HS-27A (cell line): ENCODE measurements at places on chromosomes 13 and 19.

- DNase-seq = no peak
Observed at GRCh38 chr13:29507356-29507755, 88.1 kb downstream of the SLC7A1 start.

DNA sequence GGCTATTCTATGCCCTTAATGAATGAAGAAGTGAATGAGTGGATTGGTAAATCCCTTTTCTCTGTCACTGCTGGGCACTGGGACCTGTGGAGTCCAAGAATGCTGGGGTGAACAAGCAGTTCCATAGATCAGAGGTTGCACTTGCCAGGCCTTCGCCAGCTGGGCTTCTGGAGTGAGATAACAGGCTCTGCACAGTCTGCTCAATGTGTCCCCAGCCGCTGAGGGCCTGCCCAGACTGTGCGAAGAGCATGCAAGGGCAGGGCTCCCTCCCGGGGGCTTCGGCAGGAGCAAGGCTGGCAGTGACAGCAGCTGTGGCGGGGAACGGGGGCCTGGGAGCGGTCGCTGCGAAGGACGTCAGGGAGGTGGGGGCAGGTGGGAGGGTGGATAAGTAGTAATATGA lies 51.3 kb downstream of the ZNF536 start:
- DNase-seq = no peak

DNA sequence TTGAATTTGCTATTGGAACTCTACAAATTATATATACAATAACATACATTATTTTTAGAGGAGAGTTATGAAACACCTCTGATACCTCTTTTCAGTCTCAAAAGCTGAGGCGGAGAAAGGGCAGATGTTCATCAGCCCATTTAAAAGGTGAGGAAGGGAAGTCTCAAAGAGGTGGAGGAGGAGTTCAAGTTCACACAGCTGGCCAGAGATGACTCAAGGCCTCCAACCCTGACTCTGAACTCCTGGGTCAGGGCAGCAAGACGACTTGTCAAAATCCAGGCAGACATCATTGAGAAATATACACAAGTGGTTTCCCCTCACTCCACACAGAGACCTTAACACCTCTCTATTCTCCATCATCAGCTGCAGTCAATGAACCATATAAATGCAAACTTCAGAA lies 2.1 kb downstream of the SIAH3 start:
- no peak for DNase-seq

- DNase-seq = no peak
Observed at GRCh38 chr13:47303626-47304025, 406.8 kb upstream of the HTR2A start.

GRCh38 chr19:292951-293350 lies 1.7 kb upstream of the PLPP2 start:
- DNase-seq = no peak

GRCh38 chr19:33726756-33727155 lies 69.9 kb upstream of the KCTD15 start:
- DNase-seq = no peak

DNA sequence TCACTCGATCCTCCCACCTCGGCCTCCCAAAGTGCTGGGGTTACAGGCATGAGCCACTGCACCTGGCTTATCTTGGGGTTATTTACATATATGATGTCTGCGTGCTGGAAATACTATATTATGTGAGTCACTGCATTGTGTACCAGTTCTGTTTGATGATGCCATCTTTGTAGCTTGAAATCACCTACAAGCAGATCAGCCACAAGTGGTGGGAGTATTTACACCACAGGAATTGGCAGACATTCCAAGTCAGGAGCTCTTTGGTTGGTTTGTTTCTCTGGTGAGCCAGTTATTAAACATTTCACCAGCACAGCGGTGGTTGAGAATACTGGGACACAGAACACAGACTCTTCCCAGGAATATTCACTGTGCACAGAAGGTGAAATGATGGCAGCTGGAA lies 4.5 kb upstream of the TIMM44 start:
- DNase-seq = no peak

DNA sequence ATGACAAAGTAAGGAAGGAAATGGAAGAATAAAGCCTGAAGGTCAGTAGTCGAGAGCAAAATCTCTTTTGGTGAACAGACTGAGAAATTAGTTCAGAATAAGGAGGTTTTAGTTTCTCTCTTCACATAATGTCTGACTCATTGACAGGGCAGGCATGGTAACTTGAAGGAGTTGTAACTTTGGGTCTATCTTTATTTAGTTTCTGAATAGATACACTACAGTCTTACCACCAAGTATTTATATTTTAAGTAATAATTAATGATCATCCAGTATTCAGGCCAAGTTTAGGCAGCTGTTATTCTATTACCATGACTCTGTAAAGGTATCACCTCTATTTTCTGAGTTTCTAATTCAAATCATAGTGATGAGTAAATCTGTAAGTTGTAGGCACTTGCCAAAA lies 219.9 kb downstream of the SPRY2 start:
- DNase-seq = no peak

DNA sequence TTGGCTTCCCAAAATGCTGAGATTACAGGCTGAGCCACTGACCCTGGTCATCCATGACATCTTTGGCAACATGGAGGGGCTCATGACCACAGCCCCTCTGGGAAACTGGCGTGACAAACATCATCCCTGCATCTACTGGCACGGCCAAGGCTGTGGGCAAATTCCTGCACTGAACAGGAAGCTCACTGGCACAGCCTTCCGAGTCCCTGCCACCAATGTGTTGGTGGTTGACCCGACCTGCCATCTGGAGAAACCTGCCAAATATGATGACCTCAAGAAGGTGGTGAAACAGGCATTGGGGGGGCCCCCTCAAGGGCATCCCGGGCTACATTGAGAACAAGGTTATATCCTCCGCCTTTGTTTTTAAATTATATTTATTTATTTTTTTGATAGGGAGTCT lies 8.9 kb upstream of the ACP5 start:
- no peak for DNase-seq

DNA sequence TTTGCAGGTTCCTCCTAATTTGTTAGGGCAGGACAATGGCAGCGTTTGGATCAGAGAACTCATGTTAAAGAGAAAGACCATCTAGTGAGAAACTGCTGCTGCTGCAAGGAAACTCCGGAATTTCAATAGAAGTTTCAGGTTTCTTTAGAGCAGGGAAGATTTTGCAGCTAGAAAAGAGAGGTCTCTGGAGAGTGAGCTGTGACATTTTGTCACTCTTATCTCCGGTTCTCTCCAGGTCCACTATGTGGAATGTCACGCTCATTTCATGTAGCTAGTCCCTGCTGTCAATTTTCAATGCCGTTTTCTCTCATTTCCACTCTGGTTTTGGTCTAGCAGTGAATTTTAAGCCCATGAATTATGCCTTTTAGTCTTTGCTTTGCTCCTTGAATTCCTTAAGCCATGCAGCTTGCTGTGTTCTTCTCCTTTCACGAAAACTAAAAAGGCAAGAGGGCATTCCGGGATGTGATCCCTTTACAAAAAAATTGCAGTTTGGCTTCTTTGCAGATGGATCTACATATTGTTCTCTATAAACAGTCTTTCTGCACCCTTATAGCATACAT lies 46.7 kb upstream of the POSTN start:
- DNase-seq = no peak

DNA sequence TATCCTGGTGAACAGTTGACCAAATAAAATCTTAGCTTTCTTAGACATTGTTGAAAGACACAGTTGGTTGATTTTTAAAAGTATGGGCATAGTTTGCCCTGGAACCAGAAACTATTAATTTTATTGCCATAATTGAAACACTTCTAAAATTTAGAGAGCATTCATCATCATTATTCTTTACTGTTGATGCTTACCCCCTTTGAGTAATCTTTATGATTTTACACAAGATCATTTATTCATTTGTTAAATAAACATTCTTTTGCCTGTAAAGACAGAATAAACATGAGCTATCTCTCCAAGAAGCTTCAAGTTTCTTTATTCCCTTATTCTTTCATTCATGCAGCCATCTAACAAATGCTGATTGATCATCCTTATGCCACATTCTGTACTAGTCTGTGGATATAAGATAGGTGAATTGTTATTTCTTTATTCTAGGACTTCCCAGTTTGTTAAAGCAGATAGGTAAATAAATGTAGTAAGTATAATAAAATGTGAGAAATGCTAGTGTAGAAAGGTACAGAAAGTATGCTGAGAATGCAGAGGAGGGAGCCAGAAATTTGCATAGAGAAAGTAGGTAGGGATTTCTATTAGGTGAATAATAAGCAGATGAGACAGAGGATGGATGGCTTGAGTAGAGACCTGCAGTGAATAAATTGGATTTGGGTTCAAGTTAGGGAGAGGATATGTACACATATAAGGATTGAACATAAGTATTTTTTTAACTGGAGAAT lies 8.2 kb downstream of the SERTM1 start:
- DNase-seq = no peak

DNA sequence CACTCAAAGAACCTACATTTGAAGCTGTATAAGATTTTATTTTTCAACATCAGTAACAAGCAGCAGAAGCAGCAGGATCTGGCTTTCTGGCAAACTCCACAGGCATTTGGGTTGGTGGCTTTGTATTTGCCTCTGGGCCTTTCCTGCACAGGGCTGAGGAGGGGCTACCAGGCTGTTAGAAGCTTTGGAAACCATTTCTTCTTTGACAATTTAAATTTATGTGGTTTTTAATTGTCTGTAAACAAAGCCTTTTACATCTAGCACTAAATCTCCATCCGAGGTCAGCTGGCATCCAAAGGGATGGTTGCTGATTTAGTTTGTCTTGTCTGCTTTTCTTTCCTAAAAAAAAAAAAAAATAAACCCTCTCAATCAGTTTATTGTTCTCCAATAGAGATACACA lies 127.5 kb upstream of the OBI1 start:
- DNase-seq = no peak

GRCh38 chr19:54023191-54023590 lies 31.8 kb downstream of the CACNG6 start:
- DNase-seq = no peak

DNA sequence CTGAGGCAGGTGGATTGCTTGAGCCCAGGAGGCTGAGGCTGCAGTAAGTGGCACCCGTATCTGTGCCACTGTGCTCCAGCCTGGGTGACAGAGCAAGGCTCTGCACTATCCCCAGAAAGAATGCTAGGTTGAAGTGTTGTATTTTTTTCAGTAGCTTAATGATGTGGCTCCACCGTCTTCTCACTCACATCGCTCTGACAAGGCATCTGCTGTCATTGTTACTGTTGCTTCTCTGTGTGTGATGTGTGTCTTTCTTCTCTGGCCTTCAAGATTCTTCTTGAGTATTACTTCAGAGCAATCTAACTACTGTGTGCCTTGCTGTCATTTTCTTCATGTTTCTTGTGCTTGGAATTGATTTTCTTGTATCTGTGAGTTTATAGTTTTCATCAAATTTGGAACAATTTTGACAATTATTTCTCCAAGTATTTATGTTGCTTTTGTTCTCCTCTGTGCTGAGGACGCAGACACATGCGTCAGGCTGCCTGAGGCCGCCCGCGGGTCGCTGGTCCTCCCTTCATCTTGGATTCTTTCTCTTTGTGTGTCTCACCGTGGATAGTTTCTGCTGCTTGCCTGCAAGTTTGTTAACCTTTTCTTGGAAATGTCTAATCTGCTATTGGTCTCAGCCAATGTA lies 10.8 kb downstream of the ADPRHL1 start:
- DNase-seq = no peak

- no peak for DNase-seq
Observed at GRCh38 chr19:16825312-16826052, 3.7 kb upstream of the SIN3B start.

- no peak for DNase-seq
Observed at GRCh38 chr13:97112446-97113152, 109.5 kb upstream of the MBNL2 start.

DNA sequence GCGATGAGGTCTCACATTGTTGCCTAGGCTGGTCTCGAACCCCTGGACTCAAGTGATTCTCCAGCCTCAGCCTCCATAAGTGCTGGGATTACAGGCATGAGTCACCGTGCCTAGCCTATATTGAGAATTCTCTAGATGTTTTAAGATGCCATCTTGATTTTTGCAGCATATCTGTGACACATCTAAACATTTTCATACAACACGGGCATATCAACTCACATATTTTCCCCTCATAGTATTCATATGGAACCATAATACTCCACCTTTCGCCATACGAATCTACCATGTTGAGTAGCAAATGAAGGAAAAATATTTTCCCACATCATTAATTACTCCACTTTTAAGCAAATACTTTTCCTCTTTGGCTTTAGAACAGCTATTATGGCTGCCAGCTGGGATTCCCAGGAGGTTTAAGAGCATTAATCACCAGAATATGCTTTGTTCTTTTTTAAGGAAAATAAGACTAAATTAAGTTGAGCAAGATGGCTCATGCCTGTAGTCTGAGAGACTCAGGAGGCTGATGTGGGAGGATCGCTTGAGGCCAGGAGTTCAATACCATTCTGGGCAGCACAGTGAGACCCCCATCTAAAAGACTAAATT lies 56.9 kb upstream of the GTF2F2 start:
- DNase-seq = no peak

DNA sequence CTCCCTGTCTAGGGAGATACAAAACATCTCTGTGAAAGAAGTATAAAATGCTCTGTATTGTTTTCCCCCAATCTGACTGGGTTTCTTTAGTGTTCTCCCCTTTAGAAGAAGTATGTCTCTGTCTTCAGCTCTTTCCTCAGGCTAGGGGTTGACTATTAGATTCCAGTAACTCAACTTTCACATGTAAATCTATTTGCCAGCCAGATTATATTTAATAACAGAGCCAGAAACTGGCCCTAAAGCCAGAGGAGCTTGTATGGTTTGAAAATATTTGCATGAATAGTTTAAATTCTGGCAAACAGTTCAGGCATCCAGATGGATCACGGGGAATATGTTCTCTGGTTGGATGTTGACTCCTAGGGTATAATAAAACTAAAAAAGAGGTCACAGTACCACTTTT lies 22.3 kb upstream of the CYSLTR2 start:
- DNase-seq = no peak

GRCh38 chr13:73822668-73823592 lies 311.3 kb downstream of the KLF12 start:
- no peak for DNase-seq

DNA sequence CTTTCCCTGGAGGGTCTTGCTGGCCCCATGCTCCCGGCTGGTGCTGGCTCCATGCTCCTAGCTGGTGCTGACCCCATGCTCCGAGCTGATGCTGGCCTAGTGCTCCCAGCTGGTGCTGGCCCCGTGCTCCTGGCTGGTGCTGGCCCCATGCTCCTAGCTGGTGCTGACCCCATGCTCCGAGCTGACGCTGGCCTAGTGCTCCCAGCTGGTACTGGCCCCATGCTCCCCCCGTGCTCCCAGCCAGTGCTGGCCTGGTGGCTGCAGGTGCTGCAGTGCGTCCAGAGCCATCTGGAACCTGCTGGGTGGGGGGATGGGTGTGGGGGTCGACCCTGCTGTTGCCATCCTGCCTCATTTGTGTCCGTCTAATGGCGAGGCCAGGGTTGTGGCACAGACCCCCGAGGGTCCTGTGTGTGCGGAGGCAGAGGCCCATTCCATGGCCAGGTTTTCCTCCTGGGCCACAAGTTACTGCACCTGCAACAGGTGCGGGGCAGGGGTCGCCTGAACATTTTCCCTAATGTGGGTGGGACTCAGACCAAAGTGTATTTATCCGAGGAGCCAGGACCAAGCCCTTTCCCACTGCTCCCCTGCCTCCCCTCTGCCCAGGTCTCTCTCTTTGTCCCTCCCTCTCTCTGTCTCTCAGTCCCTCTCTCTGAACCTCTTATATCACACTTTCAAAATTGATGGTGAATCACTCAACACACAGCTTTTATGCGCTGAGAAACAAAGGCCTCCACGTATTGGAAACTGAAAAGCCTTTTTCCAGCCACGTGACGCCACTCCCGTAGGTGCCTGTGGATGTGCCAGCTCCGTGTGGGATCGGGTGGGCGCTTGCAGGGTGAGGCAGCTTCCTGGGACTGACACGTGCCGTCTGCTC lies 45.1 kb downstream of the MCF2L start:
- DNase-seq = no peak
